Kasumi-1 (cell line): ENCODE measurements at places on chromosomes 5 and 9.

GRCh38 chr5:37631939-37632338, 207.9 kb downstream of the GDNF start:
- DNase-seq = no peak

- no peak for DNase-seq
Measured at GRCh38 chr9:88433583-88434255, 45.5 kb downstream of the SPIN1 start.

- no peak for DNase-seq
Measured at GRCh38 chr5:180119903-180120236, 48.3 kb upstream of the RNF130 start.

- DNase-seq = no peak
Measured at GRCh38 chr5:150059623-150060022, 26.7 kb downstream of the CSF1R start.

GRCh38 chr5:6729386-6730310, 16.4 kb downstream of the TENT4A start:
- peak; percentile 29 for DNase-seq

DNA sequence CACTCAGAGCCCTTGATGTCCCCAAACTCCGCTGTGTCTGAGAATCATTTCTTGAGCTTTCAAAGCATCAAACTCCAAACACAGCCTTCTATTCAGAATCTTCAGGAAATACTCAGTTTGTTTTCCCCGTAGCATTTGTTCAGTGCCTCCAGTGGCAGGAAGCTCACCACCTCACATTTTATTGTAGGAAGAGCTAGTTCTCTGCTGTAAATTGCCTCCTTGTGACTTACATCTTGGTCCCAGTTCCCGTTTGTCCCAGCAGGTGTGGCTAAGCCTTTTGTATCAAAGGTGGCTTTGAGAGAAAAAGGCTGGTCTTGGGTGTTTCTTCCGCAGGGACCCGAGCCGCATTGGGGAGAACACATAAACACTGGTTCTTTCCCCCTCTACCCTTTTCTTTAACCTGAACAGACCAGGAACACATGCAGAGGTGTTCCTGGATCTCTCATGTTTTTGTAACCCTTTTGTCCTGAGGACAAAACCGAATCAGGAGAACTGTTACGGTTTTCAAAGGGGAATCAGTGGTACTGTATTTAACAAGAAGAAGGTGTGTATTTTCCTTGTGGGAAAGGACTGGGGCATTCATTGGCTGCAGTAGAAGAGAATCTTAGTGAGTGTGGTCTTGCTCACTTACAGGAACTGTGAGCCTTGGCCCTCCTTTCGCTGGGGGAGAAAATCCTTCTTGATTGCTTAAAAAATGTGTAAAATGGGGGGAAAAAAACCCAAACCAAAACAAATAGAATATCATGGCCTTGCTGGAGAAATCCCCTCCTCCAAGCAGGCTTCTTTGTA, 1.9 kb downstream of the OSMR start:
- no peak for DNase-seq

- no peak for DNase-seq
Measured at GRCh38 chr5:93622240-93622885, 39.3 kb downstream of the NR2F1 start.

GRCh38 chr5:171984748-171985419, 21.6 kb downstream of the FBXW11 start:
- DNase-seq = peak; percentile 16

GRCh38 chr9:91065231-91066041, 263.8 kb downstream of the SYK start:
- DNase-seq = no peak

DNA sequence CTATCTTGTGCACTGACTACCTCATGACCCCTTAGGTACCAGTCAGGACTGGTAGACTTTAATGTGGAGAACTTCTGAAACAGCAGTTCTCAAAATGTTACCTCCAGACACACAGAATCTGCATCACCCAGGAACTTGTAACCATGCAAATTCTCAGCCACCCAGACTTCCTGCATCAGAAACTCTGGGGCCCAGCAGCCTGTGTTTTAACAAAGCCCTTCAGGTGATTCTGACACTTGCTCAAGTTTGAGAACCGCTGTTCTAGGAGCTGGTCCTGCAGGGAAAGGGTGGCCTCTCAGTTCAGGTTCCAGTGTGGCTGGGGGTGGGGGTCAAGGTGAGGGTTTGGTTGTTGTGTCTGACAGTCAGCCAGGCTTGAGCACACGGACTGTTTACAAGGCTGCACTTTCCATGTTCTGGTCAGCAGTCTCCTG, 28.4 kb downstream of the ZFP62 start:
- peak; percentile 18 for DNase-seq

- DNase-seq = no peak
Measured at GRCh38 chr5:84634256-84634655, 249.6 kb upstream of the EDIL3 start.

GRCh38 chr9:121331992-121332685, 37.9 kb downstream of the STOM start:
- DNase-seq = no peak

GRCh38 chr9:137062384-137062783, 8.0 kb downstream of the SAPCD2 start:
- DNase-seq = no peak

DNA sequence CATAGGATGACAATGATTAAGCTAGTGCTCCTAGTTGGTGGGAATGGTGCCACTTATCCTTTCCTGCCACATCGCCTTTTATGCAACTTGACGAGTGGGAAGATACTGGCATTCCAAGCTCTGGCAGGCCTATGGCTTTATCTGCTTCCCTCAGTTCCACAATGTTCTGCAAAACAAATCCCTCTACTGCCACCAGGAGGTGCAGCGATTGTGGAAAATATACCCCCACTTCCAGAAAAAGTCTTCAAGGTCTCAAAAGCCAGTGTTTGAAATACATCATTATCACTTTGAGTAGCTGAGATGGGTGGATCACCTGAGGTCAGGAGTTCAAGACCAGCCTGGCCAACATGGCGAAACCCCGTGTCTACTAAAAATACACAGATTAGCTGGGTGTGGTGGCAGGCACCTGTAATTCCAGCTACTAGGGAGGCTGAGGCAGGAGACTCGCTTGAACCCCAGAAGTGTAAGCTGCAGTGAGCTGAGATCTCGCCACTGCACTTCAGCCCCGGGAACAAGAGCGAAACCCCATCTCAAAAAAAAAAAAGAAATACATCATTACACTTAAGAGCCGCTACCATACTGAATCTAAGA, 3.4 kb downstream of the CLINT1 start:
- peak; percentile 73 for DNase-seq

DNA sequence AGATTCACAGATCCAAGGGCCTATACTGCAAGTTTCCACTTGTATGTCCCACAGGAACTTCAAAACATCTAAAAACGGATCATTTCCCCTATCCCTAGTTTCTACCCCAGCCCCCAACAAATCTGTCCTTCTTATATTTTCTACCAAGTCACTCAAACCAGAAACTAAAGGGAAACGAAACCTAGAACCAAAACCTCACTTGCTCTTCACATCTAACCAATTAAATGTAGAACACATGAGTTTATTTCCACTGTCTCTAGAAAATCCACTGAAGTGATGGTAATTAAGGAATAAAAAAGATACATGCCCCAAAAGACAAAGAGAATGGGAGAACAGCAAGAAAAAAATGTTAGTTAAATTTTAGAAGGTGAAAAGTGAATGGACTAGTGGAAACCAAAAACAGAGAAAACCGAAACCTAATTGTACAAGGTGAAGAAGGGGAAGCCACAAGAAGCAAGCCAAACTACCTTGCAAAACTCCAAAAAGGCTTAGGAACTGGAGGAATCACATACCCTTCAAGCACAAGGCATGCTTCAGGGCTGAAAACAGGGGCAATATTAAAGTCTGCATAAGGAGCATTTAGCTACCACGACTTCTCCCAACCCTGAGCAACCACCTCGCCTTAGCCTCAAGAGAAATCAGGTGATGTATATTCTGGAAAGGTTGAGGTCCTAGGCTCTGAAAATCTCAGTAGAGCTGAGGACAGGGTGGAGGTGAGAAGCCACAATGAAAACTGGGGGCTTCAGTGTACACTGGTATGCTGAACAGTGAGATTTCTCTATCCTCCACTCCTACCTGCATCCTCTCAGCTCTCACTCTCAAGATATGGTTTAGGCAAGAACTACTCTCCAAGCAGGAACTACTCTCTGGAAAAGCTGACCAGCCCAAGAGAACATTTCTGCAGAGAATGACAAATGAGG, 11.1 kb downstream of the SMU1 start:
- DNase-seq = no peak

DNA sequence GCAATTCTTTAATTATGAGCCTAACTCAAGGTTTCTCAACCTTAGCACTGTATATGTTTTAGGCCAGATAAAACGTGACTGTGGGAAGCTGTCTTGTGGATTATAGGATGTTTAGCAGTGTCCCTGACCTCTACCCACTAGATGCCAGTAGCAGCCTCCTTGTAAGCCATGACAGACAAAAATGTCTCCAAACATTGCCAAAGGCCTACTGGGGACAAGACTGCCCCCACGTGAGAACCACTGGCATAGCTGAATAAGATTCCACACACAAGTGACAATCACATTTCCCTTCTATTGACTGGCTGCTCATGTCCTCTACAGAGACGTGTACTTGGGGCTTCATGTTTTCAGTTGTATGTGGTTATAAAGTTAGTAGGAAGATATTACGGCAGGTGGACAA, 55.4 kb downstream of the GOLM1 start:
- peak; percentile 35 for DNase-seq

DNA sequence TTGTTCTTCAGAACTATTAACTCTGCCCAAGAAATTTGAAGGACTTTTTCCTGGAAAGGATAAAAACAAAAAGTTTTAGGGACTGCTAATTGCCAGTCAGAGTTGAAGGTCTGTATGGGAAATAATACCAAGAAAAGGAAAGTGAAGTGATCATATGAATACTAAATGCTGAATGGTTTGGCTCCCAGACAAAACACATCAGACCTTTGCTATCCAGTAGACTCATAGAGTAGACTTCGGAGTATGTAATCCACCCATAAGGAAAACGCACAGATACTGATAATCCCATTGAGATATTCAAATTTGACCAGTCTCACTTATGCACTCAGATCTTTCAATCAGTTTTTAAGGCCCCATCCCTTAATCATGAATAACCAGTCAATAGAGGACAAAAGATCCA, 319.0 kb upstream of the PTGER4 start:
- DNase-seq = no peak

- no peak for DNase-seq
Measured at GRCh38 chr9:134056483-134057306, 11.1 kb downstream of the BRD3 start.

DNA sequence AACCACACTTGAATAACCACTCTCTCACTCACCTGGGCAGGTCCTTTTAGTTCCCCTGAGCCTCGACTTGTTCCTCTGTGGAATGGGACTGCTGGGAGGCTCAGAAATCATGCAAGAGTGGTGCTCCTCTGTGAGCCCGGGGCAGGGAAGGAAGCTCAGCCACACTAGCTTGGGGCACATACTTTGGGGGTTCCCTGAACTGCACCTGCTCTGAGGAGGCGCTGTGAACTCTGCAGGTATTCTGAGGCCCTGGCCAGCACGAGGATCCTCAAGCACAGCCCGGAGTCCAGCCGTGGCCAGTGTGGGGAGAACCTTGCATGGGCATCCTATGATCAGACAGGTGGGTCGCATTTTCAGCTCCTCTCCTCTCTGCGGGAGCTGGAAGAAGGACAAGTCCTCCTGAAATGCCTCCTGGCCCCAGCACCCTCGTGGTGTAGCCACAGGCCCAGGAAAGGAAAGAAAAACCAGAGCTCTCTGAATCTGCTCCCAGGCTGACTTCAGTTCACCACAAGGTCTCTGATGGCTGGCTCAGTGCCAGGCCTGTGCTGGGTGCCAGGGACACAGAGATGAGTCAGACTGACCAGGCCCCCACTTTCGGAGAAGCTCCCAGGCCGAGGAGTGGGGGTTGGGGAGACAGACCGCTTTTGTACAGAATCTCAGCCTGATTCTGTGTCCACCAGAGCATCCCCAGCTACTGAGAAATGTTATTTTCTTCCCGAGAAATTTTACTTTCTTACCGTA, 11.9 kb downstream of the GLIPR2 start:
- DNase-seq = peak; percentile 43
